ENCODE measurements at places on chromosomes 5 and 9. TPM values are rescaled to one million over a fixed set of nuclear protein-coding genes. Genes with fewer than 3 reads are reported as not detected.

DNA sequence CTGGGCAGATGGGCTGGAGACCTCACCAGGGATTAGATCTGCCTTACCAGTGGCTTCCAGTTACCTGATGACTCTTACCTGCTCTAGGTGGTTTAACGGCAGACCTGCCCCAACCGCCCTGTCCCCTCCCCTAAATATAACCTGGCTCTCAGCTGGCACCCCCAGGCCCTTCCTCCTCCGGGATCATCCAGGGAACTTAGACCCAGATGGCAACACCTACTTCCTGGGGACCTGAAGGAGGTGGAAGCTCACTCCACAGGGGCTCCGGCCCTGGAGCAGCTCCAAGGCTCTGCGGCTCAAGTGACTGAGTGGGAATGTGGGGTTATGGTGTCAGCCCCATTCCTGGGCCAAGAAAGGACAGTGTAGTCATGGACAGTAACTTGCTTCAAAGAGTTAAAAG, 130.4 kb downstream of the OLFM1 start:
- no peak overlapping the region for H3K27ac ChIP-seq
- H3K27me3 ChIP-seq = no peaks in the 10 kb centered on the region
- DNase-seq = no peak
- H3K36me3 ChIP-seq = no peaks in the 10 kb centered on the region
- no peak overlapping the region for H3K4me3 ChIP-seq

DNA sequence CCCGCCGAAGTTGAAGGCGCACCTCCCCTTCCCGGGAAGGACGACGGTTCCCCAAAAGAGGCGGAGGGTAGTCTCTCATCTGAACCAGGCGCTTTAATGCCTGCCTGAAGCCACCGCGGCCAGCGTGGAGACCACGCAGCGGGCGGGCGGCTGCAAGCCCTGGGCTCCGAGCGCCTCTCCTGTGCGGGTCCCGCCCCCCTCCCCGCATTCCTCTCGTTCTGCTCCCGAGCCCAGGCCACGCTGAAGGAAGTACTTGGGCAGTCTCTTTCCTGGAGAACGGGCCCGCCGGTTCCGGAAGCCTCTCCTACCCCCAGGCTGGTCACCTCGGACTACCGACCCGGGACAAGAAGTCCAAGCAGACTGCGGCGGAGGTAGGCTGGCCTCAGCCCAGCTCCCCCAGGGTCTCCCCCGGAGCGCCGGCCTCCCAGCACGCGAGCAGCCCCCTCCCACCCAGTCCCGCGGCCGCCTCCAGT, 571 bp downstream of the PPIC start:
- DNase-seq = peak; percentile 17
- no peaks in the 10 kb centered on the region for H3K36me3 ChIP-seq
- H3K27me3 ChIP-seq = peaks cover 10% of the 10 kb centered on the region
- peak overlapping the region; percentile 69 for H3K4me3 ChIP-seq

- no peak overlapping the region for H3K4me3 ChIP-seq
- H3K4me1 ChIP-seq = peaks cover 5% of the 10 kb centered on the region
- no peaks in the 10 kb centered on the region for H3K27me3 ChIP-seq
- no peaks in the 10 kb centered on the region for H3K36me3 ChIP-seq
Measured at GRCh38 chr5:73648515-73648914, 22.5 kb downstream of the ARHGEF28 start.

- no peaks in the 10 kb centered on the region for H3K36me3 ChIP-seq
- no peaks in the 10 kb centered on the region for H3K4me1 ChIP-seq
- H3K4me3 ChIP-seq = no peak overlapping the region
Measured at GRCh38 chr5:139205124-139205523, 7.0 kb upstream of the SIL1 start.

- H3K4me3 ChIP-seq = no peak overlapping the region
- H3K27ac ChIP-seq = no peak overlapping the region
- H3K36me3 ChIP-seq = no peaks in the 10 kb centered on the region
- DNase-seq = no peak
- no peaks in the 10 kb centered on the region for H3K4me1 ChIP-seq
Measured at GRCh38 chr9:28136113-28136512, 562.8 kb upstream of the C9orf72 start.

CEP78 gene
- 40.9 TPM for total RNA-seq

LCN12 gene
- 1.7 TPM for total RNA-seq

CAMK4 gene
- 8.3 TPM for total RNA-seq

UBE2B gene
- total RNA-seq = 40.3 TPM

ARID3C gene
- total RNA-seq = not detected
